ENCODE measurements at places on chromosomes 5 and 9.
A peak's percentile ranks its signal among the peaks of the same experiment; 100 is the strongest.

- no peak for DNase-seq
Measured at GRCh38 chr5:131305906-131306305, 42.1 kb downstream of the CDC42SE2 start.

DNA sequence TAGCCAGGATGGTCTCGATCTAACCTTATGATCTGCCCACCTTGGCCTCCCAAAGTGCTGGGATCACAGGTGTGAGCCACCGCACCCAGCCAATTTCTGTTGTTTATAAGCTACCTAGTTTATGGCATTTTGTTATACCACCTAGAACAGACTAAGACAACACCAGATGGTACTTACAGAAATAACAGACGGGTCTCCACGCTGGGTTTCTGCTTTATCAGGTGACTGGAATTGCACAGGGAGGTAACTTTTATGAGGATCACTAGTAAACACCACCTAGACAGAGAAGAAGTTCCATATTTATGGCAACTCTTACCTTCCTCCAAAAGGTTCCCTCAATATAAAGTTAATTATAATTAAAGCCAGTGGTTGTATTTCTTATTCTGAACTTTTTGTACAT lies 74.0 kb downstream of the CEMIP2 start:
- DNase-seq, result no peak

GRCh38 chr5:101796427-101796826 lies 499.7 kb downstream of the SLCO4C1 start:
- no peak for DNase-seq

GRCh38 chr5:157215514-157216167 lies 35.0 kb downstream of the ITK start:
- DNase-seq, result no peak

DNA sequence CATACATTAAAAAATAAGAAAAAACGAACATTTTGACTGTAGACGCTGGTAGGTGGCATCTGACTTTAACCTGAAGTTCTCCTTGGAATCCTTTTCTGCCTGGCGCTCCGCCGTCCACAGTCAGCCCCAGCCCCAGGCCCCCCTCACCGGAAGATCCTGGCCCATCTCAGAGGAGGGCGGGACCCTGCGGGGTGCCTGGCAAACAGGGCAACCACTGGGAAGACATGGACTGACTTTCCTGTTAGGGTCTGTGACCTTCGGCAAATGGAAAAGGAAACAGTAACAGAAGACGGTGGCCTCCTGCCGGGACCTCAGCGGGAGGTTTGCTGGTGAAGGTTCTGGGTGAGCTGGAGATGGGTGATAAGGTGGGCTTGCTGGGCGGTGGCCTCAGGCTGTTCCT lies 11.7 kb upstream of the EGR1 start:
- no peak for DNase-seq

DNA sequence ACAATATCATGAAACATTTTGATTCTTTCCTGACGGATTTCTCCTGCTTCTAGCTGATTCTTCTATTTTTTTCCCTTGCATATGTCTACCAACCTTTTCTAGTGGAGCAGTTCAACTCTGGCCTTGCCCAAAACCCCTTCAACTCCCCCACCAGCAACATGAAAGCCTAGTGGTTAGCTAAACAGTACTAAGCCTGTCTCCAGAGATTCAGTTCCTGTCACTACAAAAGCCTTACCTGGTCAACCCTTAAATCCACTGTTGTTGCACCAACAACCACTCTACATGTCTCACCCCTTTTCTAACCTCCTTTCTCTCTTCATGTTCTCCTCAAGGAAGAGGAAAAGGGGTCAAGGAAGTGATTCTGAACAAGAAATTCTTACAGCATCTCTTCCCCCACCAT lies 74.8 kb upstream of the PIK3R1 start:
- DNase-seq, result no peak

GRCh38 chr9:136206602-136207275 lies 1.8 kb upstream of the LHX3 start:
- no peak for DNase-seq

GRCh38 chr5:76552546-76552945 lies 70.7 kb downstream of the F2RL2 start:
- no peak for DNase-seq

DNA sequence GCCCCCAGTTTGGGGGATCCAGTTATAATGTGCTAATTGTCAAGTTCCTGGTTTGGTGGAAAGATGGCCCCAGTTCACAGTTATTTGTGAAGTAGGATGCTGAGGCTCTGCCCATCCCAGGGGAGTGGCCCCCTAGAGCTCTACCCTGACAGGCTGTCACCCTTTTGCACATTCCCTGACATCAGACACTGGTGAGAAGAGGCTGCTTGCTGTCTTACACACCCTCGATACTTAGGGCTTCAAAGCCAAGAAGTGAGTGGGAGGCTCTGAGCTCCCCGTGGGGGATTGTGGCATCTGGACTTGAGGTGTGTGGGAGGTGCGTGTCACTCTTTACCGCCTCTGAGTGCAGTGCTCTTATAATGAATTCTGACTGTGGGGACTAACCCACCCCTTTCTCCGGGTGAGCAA lies 168.5 kb downstream of the DOCK2 start:
- no peak for DNase-seq

DNA sequence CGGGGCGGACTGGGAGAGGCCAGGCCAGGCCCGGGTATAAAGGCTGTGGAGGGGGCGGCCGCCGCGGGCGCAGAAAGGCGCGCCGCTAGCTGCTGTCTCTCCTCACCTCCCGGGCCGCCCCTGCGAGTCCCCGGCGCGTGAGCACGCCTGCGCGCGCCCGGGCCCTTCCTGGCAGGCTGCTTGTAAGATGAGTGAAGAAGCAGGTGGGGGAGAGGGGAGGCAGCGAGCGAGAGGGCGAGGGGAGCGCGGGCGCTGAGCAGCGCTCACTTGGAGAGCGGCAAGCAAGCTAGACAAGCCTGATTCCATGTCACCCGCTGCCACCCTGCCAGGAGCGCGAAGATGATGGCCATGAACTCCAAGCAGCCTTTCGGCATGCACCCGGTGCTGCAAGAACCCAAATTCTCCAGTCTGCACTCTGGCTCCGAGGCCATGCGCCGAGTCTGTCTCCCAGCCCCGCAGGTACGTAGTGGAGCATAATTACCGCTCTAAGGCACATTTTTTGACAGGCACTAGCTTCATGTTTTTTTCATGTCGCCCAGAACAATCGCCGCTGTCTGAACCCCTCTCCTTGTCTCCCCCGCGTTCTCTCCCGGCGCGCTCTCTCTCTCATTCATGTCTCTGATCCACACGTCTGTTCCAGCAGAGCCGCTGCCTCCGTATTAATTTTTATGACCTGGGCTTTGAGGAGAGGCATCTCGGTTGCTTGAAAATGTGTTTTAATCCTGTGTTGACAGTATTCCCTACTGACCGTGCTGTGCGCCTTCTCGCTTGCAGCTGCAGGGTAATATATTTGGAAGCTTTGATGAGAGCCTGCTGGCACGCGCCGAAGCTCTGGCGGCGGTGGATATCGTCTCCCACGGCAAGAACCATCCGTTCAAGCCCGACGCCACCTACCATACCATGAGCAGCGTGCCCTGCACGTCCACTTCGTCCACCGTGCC lies at the start of gene POU4F3:
TSS of gene POU4F3 (plus strand) at position 66 of the 941 bp plus-strand sequence. CDS start at position 340, 274 bp downstream.
- peak; percentile 16 for DNase-seq

- DNase-seq, result no peak
Measured at GRCh38 chr5:135487037-135487395, 34.9 kb upstream of the TIFAB start.

GRCh38 chr5:51389577-51390463 lies 6.6 kb downstream of the ISL1 start:
- DNase-seq, result peak; percentile 29

DNA sequence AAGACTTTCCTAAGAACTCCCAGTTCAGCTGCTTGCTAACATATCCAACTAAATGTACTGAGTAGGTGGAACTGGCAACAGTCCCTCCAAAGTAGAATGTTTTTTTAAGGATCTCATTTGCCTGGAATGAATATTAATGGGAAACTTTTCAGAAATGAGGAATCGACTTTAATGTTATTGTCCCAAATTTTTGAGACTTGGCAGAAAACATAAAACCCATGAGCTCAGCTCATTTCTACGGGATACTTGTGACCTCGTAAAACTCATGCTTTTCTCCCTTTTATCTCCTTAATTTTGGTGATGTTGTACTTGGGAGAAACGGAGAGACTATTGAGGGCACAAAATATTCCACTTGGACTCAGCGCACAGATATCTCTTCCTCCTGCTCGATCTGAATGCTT lies 296.8 kb downstream of the EBF1 start:
- no peak for DNase-seq

DNA sequence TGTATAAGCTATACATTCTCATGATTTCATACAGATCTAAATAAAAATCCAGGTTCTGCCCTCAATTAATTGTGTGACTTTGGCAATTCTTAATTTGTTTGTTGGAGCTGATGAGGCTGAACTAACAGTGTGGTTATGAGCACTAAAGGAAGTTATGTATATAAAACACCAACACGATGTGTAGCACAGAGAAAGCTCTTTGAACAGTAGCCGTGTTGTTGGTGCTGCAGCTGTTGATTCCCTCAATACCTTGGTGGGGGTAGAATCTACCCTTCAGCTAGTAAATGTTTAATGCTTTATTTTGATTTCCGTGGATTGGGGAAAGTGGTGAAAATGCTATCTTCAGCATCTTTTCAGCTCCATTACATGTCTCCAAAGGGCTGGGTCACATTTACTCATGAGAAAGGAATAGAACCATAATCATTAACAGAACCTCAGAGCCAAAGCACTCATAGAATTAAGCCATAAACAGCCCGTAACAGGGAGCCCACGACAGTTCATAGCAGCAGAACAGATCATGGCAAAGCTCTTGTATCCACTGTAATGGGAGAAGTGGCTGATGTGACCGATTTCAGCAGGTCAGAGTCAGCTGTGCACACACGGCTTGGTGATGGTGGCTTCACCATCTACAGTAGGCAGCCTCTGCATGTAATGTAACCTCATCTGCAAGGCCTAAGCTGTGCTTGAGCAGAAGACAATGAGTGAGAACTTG lies 332.7 kb downstream of the DIRAS2 start:
- DNase-seq, result no peak

- peak; percentile 35 for DNase-seq
Measured at GRCh38 chr5:74684900-74685851, at the start of gene HEXB. HEXB (plus strand) TSS chr5:74685233; CDS start chr5:74685261, 28 bp downstream.

DNA sequence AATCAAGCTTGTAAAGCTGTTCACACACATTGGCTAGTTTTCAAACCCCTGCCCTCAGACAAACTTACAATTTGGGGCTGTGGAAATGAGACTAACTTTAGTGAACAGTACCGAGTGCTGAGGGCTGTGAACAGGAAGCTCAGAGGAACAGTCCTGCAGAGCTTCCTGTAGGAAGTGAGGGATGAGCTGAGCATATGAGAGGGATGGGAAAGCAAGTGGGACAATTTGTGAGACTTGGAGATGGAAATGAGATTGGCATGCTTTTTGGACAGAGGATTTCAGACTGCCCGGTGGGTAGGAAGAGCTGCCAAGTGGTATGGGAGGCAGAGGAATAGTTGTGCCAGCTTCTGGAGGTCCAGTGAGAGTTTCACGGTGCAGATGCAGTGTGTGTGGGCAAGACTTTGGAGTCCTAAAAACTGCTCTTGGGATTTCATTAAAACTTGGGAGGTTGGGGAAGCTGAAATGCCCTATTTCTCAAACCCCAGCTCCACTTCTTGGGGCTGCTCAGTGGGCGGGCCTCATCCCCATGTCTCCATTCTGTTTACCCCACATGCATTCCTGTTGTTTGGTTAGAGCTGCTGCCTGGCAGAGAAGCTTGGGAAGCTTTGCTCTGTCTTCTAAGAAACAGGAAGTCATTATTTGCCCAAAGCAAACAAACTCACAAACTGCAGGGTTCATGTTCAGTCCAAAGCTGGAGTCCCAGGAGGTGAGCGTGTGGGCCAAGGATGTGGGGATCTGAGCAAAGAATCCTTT lies 267.5 kb downstream of the ZSWIM6 start:
- no peak for DNase-seq

DNA sequence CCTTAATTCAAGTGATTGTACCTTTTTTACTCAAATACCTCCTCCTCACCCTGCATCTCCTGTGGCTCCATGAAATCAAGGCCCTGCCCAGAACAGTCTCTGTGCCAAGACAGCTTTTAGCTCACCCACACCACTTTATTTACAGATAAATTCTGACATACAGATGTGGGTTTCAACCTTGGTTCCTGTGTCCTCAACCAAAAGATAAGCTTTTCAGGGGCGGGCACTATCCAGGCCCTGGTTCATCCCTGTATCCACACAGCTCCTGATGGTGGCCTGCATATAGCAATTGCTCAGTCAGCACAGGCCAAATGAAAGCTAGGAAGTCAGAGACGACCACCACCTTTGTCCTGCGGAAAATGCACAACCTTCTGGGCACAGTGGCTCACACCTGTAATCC lies 8.3 kb downstream of the SHB start:
- DNase-seq, result no peak

DNA sequence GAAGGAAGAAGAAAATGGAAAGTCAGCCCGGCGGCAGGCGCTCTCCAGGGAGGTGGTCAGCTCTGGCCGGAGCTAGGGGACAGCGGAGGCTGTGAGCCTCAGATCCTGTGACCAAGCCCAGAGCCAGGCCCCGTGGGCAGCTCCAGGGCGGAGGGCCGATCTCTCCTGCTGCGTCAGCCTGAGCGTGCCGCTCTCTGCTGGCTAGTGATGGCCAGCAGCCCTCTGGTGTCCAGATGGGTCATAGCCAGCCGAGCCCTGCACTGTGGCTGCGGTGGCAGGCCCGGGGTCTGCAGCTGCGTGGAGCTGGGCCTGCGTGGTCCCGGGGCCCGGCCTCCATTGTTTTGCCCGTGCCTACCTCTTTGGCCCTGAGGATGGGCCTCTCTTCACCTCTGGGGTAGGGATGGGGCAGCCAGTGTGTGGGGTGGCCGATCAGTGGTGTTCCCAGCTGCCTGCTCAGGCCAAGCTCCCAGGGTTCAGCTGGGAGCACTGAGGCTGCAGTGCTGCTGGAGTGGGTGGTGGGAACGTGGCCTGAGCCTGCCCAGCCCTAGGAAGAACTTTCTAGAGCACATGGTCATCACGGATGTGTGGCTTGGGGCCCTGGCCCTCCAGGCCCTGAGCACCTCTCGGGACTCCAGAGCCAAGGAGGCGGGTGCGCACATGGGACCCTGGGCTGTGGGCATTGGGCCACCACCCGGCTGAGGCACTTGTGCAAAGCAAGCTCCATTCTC lies 17.1 kb upstream of the NRARP start:
- no peak for DNase-seq

DNA sequence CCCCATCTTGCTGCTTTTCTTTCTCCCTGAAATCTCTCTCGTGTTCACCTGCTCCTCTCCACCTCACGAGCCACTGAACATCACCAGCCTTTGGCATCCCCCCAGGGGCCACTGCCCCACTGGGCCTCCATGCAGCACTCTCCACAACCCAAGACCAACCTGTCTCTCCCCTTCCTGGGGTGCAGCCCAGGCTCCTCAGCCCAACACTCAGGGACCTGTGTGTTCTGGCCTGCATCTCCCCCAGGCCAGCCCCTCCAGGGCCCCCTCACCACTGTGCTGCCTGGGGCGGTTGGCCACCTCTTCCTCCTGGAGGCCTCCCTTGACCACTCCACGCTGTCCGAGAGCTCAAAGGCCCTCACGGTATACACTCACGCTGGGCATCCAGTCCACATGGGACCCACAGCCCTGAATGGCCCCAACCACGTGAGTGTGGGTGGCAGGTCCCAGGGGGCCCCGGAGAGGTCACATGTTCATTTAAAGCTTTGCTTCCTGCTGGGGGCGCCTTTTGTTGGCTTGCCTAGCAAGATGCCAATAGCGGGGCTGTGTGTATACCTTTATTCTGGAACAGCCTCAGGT lies 453 bp upstream of the DOK3 start:
- DNase-seq, result no peak

- DNase-seq, result no peak
Measured at GRCh38 chr5:112689155-112689909, 48.4 kb upstream of the APC start.

- no peak for DNase-seq
Measured at GRCh38 chr5:172849606-172850453, 15.8 kb downstream of the ERGIC1 start.
